ENCODE measurements at places on chromosomes 7 and 10. TPM values are rescaled to one million over a fixed set of nuclear protein-coding genes. Genes with fewer than 3 reads are reported as not detected.

DNA sequence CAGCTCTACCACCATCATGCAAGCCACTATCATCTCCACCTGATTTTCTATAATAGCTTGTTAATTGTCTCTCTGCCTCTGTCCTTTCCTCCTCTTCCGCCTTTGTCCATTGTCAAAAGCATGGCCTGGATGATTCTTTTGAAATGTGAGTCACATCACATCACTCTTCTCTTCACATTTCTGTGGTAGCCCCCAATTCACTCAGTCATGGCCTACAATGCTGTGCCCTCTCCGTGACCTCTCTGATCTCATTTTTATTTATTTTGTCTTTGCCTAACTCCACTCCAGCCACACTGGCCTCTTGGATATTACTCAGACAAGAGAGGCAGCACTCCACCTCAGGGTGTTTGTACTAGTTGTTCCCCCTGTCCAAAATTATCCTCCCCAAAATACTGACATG is 4.9 kb upstream of the ABCB4 start:
- DNase-seq, result no peak

DNA sequence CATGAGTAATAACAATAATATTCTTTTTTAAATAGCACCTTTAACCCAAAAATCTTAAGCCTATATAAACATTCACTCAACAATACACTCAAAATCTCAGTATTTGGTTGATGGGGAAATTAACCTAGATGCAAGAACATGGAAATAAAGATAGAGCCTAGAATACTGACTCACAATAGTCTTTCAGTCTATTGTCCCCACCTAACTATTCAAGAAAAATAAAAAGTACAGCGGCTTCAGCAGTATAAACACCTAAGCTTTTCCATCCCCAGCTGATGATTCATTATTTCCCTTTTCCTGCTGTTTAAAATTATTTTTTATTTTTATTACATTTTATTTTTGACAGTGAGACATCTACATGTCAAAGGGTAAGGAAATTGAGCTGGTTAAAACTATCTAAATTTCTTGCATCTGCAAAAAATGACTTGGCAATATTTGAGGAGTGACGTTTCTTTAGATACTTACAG is 201.4 kb downstream of the FZD1 start:
- no peak for DNase-seq

Gene TACR2
- polyA plus RNA-seq, result 0.11 TPM

Gene AQP1
- polyA plus RNA-seq, result 220 TPM

Gene ASB10
- polyA plus RNA-seq, result 37.1 TPM

Gene SFMBT2
- polyA plus RNA-seq, result 9.6 TPM

Gene LIPN
- polyA plus RNA-seq, result not detected

Measured in heart left ventricle (tissue), 16 donors.